Melanocyte of skin (primary cell): ENCODE measurements at places on chromosomes 7 and 10. TPM values are rescaled to one million over a fixed set of nuclear protein-coding genes. Genes with fewer than 3 reads are reported as not detected.

The SYCE1 gene
- total RNA-seq = not detected in 2 replicates

The ACSM6 gene
- not detected in 2 replicates for total RNA-seq

The ACTL6B gene
- total RNA-seq = not detected in 2 replicates

The TYSND1 gene
- 27.2 and 30.5 TPM in 2 replicates for total RNA-seq

The HOXA7 gene
- total RNA-seq = not detected in 2 replicates

The UNC5B gene
- under 0.01 and 0.36 TPM in 2 replicates for total RNA-seq

The CWF19L1 gene
- total RNA-seq = 26.2 and 41.1 TPM in 2 replicates

The PNLIPRP1 gene
- not detected in 2 replicates for total RNA-seq

The RSPH10B gene
- 0.15 TPM in 1 of 2 replicates, not detected in the other for total RNA-seq

The IFIT2 gene
- total RNA-seq = 67.9 and 112 TPM in 2 replicates

The PTF1A gene
- total RNA-seq = not detected in 2 replicates

The TLX1 gene
- total RNA-seq = not detected in 2 replicates

The HSPA12A gene
- 24.6 and 32.7 TPM in 2 replicates for total RNA-seq

The CPA5 gene
- total RNA-seq = not detected in 2 replicates

The UFSP1 gene
- 7.0 and 8.3 TPM in 2 replicates for total RNA-seq

The CALU gene
- total RNA-seq = 352 and 394 TPM in 2 replicates

The POU6F2 gene
- total RNA-seq = not detected in 2 replicates

The AKR1C3 gene
- 2.5 TPM in 1 of 2 replicates, not detected in the other for total RNA-seq

The PRSS37 gene
- total RNA-seq = not detected in 2 replicates

The GBX1 gene
- total RNA-seq = not detected in 2 replicates

The PIK3AP1 gene
- 0.46 and 4.7 TPM in 2 replicates for total RNA-seq

The SLC26A4 gene
- 0.36 and 1.7 TPM in 2 replicates for total RNA-seq

The HIPK2 gene
- total RNA-seq = 26.8 and 27.3 TPM in 2 replicates

The SLF2 gene
- total RNA-seq = 36.0 and 50.3 TPM in 2 replicates

The OPALIN gene
- not detected in 2 replicates for total RNA-seq

The ZMIZ2 gene
- 9.0 and 14.2 TPM in 2 replicates for total RNA-seq

The PAPSS2 gene
- 10.7 and 20.2 TPM in 2 replicates for total RNA-seq

The ADAM8 gene
- 0.73 and 1.0 TPM in 2 replicates for total RNA-seq

The GIMAP7 gene
- not detected in 2 replicates for total RNA-seq

The CRPPA gene
- total RNA-seq = 1.00 and 2.5 TPM in 2 replicates

The MMP21 gene
- total RNA-seq = not detected in 2 replicates

The PROSER2 gene
- total RNA-seq = 1.0 and 4.4 TPM in 2 replicates

The ADRA2A gene
- total RNA-seq = under 0.01 TPM in 1 of 2 replicates, not detected in the other

The SFRP4 gene
- total RNA-seq = 0.15 TPM in 1 of 2 replicates, not detected in the other

The FGFR2 gene
- total RNA-seq = 0.15 TPM in 1 of 2 replicates, not detected in the other
